ENCODE measurements at places on chromosomes 4 and X. TPM values are rescaled to one million over a fixed set of nuclear protein-coding genes. Genes with fewer than 3 reads are reported as not detected.

GNRHR gene
- total RNA-seq = not detected

GRCh38 chr4:57102050-57102624 is 8.0 kb downstream of the IGFBP7 start:
- peak; percentile 42 for DNase-seq

- DNase-seq = no peak
Measured at GRCh38 chr4:152901205-152901604, 34.9 kb upstream of the FHDC1 start.

DNA sequence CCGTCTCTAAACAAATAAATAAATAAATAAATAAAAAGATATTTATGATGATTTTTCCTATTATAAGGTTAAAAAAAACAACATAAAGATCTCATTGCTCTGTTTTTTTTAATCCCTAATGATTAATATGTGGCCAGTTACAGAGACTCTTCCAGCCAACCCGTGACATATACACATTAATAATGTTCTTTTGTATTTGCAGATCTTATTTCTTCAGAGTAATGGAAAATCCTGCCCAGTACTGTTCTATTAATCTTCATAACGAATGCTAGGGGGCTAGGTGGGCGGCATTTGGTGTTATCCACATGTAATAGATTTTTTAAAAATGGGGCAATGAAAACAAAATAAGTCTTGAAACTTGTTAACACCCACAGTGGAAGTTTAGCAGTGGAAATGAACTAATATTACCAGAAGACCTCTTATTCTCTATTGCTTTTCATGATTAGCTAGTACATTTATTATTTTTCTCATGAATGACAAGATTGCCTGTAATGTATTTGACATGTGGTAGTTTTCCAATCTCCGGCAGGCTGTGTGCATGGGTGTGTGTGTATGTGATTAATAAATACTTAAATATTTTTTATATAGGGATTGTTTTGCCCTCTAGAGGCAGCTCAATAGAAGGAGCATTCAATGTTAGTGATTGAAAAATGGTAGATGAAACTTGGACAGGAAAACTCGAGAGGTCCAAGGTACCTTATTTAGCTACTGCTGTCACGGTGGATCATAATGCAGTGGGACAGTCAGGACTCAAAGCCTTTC is 457.4 kb downstream of the IL1RAPL1 start:
- DNase-seq = no peak

DNA sequence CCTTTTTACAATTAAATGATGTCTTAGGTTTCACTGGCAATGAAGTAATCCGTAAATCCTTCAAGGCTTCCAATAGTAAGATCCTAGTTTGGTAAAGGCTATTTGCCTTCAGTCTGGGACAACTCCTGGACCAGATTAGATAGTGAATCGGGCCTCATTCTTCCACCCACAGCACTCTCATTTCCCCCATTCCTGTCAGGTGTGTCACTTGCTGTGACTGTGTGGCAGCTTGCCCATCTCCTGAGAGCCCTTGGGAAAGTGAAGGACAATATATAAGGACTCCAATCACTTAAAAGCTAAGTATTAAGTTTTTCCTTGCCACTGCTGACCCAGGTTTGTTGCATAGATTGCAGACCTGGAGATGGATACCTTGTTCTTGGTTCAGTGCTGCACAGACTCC is 3.3 kb upstream of the GASK1B start:
- peak; percentile 31 for DNase-seq

DNA sequence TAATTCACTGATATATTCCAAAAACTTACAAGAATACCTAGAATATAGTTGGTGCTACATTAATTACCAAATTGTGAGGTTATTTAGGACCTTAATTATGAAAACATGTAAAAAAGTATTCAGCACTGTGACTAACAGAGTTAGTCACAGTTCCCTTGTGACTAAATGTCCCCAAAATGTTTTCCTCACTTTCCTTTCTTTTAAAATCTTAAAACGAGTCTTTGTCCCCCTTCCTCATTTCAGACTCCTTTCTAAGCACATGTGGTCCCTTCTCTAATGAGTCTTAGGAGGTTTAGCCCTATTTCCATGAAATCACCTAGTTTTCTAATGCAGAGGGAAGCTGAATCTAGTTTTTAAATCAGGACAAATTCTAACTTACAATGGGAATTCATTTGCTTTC is 175.0 kb downstream of the PPP3CA start:
- no peak for DNase-seq

DNA sequence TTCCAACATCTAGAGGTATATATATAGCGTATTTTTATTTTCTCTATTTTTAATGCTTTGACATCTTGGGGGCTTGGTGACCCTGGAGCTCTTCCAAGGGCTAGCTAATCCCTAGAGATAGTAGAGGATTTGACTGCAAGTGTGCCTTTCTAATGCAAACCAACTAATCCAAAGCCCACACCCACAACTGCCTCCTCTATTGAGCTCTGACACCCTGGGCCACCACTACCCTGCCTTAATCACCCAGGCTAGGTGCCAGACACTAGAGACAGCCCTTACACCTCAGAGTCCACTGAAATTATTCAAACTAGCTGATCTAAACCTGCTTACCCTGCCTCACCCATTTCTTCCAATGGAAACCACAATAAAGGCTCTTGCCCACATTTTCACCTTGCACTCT is 69.6 kb upstream of the ATXN3L start:
- DNase-seq = no peak

Measured in colonic mucosa (tissue), 4 donors.